Testis (tissue), 5 donors: ENCODE measurements at places on chromosomes 11 and 22. TPM values are rescaled to one million over a fixed set of nuclear protein-coding genes. Genes with fewer than 3 reads are reported as not detected.
A peak's percentile ranks its signal among the peaks of the same experiment; 100 is the strongest.

Gene RAC2
- 10.7 TPM for total RNA-seq

Gene LGALS12
- not detected for total RNA-seq

Gene MRGPRX4
- total RNA-seq = not detected

Gene OR4S1
- total RNA-seq = not detected

Gene RHOG
- total RNA-seq = 36.1 TPM

Gene GRAMD1B
- 48.1 TPM for total RNA-seq

GRCh38 chr11:96841792-96842191 lies 452.0 kb downstream of the JRKL start:
- H3K27me3 ChIP-seq = no peaks in the 10 kb centered on the region
- no peak overlapping the region for H3K4me3 ChIP-seq
- no peak overlapping the region for H3K27ac ChIP-seq
- H3K4me1 ChIP-seq = no peaks in the 10 kb centered on the region
- no peaks in the 10 kb centered on the region for H3K36me3 ChIP-seq
- DNase-seq = no peak

DNA sequence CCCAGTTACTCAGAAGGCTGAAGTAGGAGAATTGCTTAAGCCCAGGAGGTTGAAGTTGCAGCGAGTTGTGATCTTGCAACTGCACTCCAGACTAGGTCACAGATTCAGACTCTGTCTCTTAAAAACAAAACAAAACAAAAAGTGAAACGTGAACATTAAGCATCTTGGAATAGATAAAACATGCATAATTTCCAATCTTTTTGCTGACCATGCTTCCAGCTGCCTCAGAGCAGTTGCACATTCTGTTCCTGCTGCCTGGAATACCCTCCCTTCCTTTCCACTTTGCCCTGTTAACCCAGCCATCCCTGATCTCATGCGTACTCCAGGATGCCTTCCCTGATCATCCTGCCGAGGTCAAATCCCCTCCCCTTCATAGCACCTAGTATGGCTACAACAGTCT lies 718 bp upstream of the CCDC88B start:
- peaks cover 12% of the 10 kb centered on the region for H3K4me1 ChIP-seq
- no peak overlapping the region for H3K27ac ChIP-seq
- no peak overlapping the region for H3K4me3 ChIP-seq
- DNase-seq = no peak
- no peaks in the 10 kb centered on the region for H3K36me3 ChIP-seq

GRCh38 chr11:90809581-90809980 lies 586.7 kb upstream of the CHORDC1 start:
- DNase-seq = no peak
- no peaks in the 10 kb centered on the region for H3K4me1 ChIP-seq
- no peak overlapping the region for H3K27ac ChIP-seq
- H3K36me3 ChIP-seq = no peaks in the 10 kb centered on the region

DNA sequence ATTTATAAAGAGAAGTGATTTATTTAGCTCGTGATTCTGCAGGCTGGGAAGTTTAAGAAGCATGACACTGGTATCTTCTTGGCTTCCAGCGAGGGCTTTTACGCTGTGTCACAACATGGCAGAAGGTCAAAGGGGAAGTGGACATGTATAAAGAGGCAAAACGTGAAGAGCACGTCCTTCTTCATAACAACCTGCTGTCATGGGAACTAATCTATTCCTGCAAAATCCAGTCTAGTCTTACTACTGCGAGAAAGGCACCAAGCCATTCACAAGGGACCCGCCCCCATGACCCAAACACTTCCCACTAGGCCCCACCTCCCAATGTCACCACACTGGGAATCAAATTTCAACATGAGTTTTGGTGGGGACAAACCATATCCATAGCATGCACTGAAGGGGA lies 58.3 kb downstream of the AMOTL1 start:
- H3K4me3 ChIP-seq = no peak overlapping the region
- H3K36me3 ChIP-seq = no peaks in the 10 kb centered on the region
- DNase-seq = no peak
- no peak overlapping the region for H3K27ac ChIP-seq

DNA sequence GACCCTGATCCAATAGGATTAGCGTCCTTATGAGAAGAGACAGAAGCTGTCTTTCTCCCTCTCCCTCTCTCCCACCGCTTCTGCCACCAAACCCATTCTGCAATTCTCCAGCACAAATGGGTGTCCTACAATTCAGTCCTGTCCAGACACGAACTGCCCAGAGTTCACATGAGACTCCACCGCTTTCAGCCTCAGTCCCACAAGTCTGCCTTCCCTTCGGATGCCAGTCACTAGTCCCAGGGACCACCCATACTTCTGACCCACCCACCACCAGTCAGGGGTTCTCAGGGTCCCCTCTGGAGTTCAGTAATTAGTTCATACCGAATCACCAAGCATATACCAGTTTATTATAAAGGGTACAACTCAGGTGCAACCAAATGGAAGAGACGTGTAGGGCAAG lies 73.6 kb downstream of the TRIM29 start:
- DNase-seq = no peak
- H3K4me3 ChIP-seq = no peak overlapping the region
- no peaks in the 10 kb centered on the region for H3K36me3 ChIP-seq
- H3K27ac ChIP-seq = no peak overlapping the region
- H3K4me1 ChIP-seq = no peaks in the 10 kb centered on the region
- H3K27me3 ChIP-seq = no peaks in the 10 kb centered on the region

GRCh38 chr22:20094197-20094807 lies 14.3 kb downstream of the DGCR8 start:
- no peaks in the 10 kb centered on the region for H3K4me1 ChIP-seq
- no peaks in the 10 kb centered on the region for H3K36me3 ChIP-seq
- no peak overlapping the region for H3K27ac ChIP-seq
- H3K27me3 ChIP-seq = no peaks in the 10 kb centered on the region

GRCh38 chr11:33802194-33802950 lies 28.1 kb upstream of the FBXO3 start:
- peak; percentile 66 for DNase-seq
- no peak overlapping the region for H3K4me3 ChIP-seq
- H3K27ac ChIP-seq = no peak overlapping the region
- no peaks in the 10 kb centered on the region for H3K36me3 ChIP-seq

GRCh38 chr22:44403166-44403565 lies 90.4 kb upstream of the SHISAL1 start:
- no peaks in the 10 kb centered on the region for H3K36me3 ChIP-seq
- peaks cover 10% of the 10 kb centered on the region for H3K4me1 ChIP-seq
- no peak overlapping the region for H3K27ac ChIP-seq
- no peak for DNase-seq
- no peak overlapping the region for H3K4me3 ChIP-seq
- no peaks in the 10 kb centered on the region for H3K27me3 ChIP-seq

DNA sequence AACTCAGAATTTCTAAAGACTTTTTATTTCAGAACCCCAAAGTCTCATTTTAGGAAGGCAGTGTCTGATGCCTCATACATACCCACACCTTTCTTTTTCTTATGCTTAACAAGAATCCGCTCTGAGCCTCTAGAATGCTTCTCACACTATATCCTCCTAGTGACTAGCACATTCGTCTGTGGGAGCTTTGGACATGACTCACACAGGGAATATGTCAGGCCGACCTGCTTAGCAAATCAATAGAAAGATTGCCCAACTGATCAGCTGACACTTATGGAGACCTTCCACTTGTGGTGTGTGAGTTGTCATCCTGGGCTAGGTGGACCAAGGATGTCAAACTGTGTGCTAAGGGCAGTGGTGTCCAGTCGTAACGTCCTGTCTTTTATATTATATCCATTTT lies 129.9 kb upstream of the TTC12 start:
- no peak overlapping the region for H3K27ac ChIP-seq
- H3K36me3 ChIP-seq = no peaks in the 10 kb centered on the region
- no peak for DNase-seq
- no peaks in the 10 kb centered on the region for H3K27me3 ChIP-seq
- H3K4me3 ChIP-seq = no peak overlapping the region

DNA sequence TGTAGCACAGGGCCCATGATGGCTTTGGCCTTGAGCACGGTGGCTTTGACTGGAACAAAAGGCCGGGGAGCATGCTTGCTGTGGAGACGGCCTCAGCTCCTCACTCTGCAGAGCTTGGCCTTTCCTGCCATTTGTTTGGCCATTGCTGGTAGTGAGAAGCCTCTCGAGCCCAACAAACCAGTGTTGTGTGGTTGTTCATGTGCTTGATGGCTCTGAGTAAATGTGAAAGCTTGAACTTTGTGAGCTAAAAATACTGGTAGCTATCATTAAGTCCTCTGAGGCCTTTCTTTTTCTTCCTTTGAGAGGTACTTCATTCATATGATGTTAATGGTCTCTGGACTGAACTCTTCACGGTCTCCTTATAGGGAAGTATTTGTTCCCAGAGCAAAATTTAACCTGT lies 39.6 kb downstream of the NAT10 start:
- no peaks in the 10 kb centered on the region for H3K4me1 ChIP-seq
- H3K4me3 ChIP-seq = no peak overlapping the region
- H3K36me3 ChIP-seq = no peaks in the 10 kb centered on the region
- no peak for DNase-seq
- H3K27me3 ChIP-seq = no peaks in the 10 kb centered on the region
- no peak overlapping the region for H3K27ac ChIP-seq

GRCh38 chr11:87961606-87962005 lies 213.6 kb downstream of the RAB38 start:
- H3K36me3 ChIP-seq = no peaks in the 10 kb centered on the region
- H3K27me3 ChIP-seq = no peaks in the 10 kb centered on the region
- no peak for DNase-seq
- H3K27ac ChIP-seq = no peak overlapping the region
- H3K4me3 ChIP-seq = no peak overlapping the region

- no peak overlapping the region for H3K27ac ChIP-seq
- no peak overlapping the region for H3K4me3 ChIP-seq
- no peak for DNase-seq
- no peaks in the 10 kb centered on the region for H3K36me3 ChIP-seq
These were observed 722.6 kb downstream of the TBC1D22A start for GRCh38 chr22:47484960-47485569.

DNA sequence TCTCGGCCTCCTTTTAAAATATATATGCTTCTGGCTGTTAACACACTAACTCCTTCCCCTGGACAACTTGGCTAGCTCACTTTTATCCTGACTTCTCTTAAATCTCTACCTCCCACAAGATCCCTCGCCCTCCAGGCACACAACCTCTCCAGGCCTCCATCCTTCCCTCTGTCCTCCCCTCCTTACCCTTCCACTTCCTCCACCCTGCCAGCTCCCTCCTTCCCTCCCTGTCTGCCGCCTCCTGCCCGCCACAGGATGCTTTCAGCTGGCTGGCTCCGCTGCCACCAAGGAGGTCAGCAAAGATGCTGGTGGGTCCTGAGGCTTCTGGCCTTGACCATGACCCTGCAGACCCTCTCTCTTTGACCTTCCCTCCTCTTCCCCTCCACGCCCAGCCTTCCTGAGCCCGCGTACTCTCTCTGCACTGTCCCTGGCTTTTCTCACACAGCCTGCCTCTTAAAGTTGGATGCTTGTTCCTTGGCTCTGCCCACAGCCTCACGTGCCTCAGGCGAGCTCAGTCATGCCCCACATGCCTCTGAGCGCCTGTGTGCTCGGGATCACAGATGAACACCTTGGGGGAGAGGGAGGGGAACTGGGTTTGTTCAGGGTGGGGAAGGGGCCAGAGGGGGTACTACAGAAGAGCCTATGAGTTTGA lies 6.7 kb downstream of the NFAM1 start:
- no peaks in the 10 kb centered on the region for H3K4me1 ChIP-seq
- no peaks in the 10 kb centered on the region for H3K27me3 ChIP-seq
- H3K4me3 ChIP-seq = no peak overlapping the region
- no peak for DNase-seq
- H3K27ac ChIP-seq = no peak overlapping the region

GRCh38 chr11:699753-700152 lies 4.1 kb downstream of the TMEM80 start:
- H3K4me3 ChIP-seq = no peak overlapping the region
- H3K27ac ChIP-seq = no peak overlapping the region
- no peaks in the 10 kb centered on the region for H3K36me3 ChIP-seq
- no peaks in the 10 kb centered on the region for H3K27me3 ChIP-seq
- H3K4me1 ChIP-seq = peaks cover 26% of the 10 kb centered on the region

DNA sequence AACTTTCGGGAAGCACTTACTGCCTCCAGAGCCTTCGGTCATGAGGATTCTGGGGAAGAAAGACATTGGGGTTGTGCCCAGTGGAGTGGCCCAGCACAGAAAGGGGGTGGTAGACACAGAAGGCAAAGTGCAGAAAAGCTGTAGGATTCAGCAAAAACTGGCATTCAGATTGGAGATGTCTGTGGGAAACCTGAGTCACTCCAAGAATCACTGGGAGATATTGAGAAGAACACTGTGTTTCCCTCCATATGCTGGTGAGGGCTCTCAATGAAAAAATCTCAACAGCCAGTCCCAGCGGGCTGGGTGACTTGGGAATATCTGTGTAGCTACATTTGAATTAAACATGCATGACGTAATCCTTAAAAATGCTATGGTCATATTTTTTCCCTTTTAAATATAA lies 61.2 kb upstream of the RCN1 start:
- H3K27ac ChIP-seq = no peak overlapping the region
- H3K4me1 ChIP-seq = peaks cover 6% of the 10 kb centered on the region
- H3K27me3 ChIP-seq = no peaks in the 10 kb centered on the region
- DNase-seq = no peak
